Pons (tissue), 1 donor: ENCODE measurements at places on chromosomes 1 and 21.

GRCh38 chr1:58398714-58399113 lies 147.8 kb downstream of the OMA1 start:
- DNase-seq, result no peak

DNA sequence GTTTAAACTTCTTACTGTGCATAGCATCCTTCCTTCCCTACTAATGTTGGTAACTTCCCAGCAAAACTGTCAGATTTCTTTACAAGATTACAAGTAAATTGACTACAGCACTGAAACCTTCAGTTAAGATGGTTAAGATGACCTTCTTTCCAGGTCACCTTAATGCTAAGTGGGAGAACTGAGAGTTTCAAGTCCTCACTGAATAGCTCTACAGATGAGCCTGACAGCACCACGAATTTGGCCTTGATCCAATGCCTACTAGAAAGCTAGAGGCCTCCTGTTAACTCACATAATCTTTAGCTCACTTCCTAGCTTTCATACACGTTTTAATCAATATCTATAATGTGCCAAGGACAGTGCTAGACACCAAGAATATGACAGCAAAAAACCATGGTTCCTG lies 276.0 kb upstream of the PLD5 start:
- DNase-seq, result no peak

DNA sequence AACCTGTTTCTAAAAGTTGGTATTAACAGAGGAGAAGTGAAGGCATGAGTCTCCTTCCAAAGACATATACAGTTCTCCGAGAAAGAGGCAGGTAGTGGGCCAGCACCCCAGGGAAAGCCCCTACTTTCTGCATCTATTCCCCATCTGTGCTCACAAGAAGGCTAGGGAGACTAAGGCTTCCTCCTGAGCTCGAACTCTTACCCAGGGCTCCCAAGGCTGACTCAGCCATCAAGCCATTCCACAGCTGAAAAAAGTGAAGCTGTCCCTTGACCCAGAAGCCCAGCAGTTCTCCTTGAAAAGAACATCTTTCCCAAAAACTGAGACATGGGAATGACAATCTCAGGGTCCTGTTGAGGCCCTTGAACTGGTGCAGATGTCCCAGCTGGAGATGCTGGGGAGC lies 1.9 kb upstream of the PADI3 start:
- no peak for DNase-seq

DNA sequence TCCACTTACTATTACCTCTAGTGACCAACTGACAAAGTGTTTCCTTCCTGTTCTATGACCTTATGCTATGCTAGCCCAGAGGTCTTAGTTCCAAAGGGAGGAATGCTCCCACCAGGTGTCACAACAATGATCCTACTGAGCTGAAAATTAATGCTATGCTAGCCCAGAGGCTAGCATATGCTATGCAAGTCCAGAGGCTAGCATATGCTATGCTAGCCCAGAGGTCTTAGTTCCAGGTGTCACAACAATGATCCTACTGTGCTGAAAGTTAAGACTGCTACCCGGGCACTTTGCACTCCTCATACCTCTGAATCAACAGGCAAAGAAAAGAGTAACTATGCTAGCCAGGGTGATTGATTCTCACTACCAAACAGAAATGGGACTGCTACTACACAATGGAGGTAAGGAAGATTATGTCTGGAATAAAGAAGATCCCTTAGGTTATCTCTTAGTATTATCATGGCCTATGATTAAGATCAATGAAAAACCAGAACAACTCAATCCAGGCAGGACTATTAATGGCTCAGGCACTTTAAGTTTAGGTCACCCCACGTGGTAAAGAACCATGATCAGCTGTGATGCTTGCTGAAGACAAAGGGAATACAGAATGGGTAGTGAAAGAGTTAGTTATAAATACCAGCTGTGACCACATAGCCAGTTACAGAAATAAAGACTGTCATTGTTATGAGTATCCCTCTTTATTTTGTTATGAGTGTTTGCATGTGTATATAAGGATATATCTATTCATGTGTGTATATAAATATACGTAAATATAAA lies 114.1 kb downstream of the CSMD2 start:
- DNase-seq, result peak; percentile 96

DNA sequence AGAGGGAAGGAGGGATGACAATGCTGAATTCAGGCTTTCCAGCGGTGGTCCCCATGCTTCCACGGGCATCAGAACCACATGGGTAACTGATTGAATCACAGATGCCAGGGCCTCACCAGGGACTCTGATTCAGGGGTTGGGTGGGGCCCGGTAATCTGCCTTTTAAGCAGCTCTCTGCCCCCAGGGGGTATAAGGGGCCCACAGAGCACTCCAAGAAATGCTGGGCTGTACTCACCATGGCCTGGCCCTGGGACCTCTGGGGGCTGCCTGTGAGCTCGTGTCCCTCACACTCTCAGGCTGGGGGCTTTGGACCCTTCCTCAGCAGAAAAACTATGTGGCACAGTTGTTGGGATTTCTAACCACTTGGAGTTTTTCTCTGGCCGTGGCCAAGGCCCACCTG lies 70.6 kb downstream of the ARHGEF10L start:
- DNase-seq, result no peak

DNA sequence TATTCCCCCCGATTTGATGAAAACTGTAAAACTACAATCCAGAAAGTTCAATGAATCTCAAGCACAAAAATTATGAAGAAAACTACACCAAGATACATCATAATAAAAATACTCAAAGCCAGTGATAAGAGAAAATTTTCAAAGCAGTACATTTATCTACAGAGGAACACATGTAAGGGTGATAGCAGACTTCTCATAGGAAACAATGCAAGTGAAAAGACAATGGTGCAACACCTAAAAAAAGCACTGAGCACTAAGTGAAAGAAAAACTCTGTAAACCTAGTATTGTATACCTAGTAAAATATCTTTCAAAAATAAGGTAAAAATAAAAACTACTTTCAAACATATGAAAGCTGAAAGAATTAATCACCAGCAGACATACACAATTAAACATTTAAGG lies 76.1 kb upstream of the IRF2BP2 start:
- no peak for DNase-seq

DNA sequence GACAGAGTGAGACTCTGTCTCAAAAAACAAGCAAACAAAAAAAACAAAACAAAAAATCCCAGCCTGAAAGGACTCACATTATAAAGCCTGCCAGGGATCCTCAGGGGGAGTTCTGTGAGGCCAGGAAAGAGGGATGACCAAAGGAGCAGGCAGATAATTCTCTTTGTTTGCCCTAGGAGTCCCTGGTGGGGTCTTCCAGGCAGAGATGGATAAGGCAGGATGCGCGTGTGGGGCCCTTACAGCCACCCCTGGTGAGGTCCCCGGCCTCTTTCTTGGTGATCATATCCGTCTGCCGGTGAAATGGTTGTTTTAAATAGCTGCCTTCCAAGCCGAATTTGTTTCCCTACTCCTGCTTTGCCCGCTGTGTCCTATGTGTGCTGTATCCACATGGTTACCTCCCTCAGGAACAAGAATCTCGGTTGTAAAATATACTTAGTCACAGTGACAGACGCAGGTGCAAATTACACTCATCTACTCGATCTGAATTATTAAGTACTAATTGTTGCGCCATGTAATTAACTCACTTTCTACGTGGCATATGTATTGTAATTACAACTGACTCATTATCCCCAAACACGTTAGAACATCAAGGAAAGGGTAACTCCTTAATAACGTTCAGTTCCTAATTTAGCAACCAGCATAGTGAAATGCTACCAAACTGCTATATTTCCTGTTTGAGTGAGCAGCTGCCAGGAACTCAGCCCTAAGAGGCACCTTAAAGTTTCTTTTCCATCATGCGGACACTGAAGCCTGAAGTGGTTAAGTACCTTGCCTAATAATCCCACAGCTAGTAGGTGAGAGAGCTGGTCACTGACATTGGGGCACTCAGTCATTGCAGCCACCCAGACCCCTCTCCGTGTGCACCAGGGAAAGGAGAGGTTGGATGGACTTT lies 106.4 kb downstream of the ZSCAN20 start:
- DNase-seq, result no peak

GRCh38 chr21:46100426-46100825 lies 2.5 kb downstream of the COL6A2 start:
- DNase-seq, result no peak

DNA sequence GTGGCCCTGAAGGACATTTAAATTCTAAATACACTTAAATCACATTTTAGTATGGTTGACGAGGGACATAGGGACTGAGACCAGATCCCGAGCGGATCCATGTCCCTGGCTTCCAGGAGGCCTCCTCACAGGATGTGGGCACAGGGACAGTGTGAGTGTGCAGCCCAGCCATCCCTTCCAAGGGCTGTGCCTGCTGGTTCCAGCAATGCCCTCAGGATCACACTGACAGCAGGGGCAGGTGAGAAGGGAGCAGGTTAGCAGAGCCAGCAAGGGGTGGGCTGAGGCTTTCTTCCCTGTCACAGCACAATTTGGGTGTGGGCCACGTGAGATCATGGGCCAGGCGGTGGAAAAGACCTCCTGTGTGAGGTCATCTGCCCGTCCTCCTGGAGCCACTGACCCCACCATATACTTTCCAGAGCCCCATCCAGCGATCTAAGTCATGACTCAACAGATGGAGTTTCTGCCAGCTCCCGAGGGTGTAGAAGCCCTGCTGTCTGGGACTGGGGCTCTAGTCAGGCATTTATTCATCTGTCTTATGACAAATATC lies 37.0 kb upstream of the PRSS38 start:
- no peak for DNase-seq

- DNase-seq, result no peak
Observed at GRCh38 chr21:36456729-36457414, 23.1 kb downstream of the CLDN14 start.

GRCh38 chr1:153533689-153534201 lies 2.0 kb downstream of the S100A6 start:
- no peak for DNase-seq

GRCh38 chr1:53330819-53331218 lies 2.9 kb upstream of the LRP8 start:
- DNase-seq, result no peak

DNA sequence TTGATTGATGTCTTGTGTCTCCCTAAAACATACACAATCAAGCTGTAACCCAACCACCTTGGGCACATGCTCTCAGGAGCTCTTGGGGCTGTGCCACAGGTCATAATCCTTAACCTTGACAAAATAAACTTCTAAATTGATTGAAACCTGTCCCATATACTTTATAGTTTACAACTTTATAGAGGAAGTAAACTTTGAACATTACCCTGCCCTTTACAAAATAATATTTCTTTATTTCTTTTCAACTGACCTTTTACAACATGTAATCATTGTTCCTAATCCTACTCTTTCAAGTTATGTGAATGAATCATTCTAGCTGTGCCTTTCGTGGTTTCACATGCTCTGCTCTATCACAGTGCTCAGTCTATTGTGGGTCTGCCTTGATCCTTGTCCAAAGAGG lies 118.3 kb upstream of the ATP1A1 start:
- DNase-seq, result no peak

- no peak for DNase-seq
Observed at GRCh38 chr1:174740249-174740968, 259.3 kb upstream of the CACYBP start.

DNA sequence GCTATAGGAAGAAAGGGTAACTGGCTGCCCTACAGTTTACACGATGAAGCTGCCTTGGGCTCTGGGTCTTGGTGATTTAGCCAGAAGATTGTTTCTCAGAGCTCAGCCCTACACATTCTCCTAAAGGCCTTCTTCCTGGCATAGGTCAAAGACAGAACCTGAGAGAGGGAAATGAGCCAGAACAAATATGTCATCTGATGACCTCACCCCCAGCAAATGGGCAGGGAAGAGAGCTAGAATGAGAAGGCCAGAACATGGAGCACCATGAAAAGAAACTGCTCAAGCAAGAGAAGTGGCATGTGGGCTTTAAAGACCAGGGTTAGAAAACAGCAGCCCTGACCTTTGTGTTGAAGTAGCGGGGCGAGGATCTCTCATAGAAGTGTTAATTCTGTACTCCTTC lies 5.5 kb upstream of the ILDR2 start:
- no peak for DNase-seq

- no peak for DNase-seq
Observed at GRCh38 chr1:214418391-214418790, 133.0 kb downstream of the PTPN14 start.
